ENCODE measurements at places on chromosomes 5 and 9.

GRCh38 chr5:77743181-77743580, 33.0 kb downstream of the TBCA start:
- no peak for DNase-seq

DNA sequence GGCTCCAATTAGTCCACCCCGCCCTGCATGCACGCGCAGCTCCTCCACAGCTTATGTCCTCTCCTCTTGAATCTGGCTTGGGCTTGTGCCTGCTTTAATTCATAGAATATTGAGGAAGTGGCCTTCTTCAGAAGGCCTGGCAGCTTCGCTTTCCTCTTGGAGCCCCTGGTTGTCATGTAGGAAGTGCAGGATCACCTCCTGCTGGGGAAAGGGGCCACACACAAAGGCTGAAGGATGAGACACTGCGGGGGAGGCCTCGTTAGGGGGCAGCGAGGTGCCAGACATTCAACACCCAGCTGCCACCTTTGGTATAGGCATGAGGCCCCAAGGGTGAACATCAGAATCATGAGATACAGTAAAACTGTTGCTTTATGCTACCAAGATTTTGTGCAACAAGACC, 2.7 kb upstream of the CNOT6 start:
- no peak for DNase-seq

DNA sequence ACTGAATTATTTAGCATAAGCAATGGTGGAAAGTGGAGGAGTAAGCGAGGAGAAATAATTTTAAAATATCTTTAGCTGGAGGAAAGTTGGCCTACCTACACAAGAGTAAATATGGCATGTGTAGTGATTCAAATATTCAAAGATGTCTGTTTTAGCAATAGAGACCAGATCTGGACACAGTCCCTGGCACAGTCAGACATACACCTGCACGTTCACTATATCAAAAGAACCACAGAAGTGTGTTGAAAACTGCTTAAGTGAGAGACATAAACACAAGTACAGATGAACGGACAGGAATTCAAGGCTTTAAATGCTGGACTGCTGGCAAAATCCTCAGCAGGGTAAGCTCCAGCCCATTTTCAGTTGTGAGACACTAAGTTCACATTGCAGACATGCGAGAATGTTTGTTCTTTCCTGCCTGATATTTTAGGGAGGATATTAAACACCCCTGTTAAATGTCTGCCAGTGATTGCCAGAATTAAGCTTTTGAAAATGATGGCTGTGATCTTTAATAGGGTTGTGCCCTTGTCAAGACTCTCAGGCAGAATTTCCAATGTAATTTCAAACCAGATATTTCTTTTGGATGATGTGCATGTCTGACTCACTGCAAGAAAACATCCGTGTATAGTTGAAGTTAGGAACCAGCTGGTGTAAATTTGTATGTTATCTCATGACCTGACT, 810.6 kb downstream of the TLE4 start:
- no peak for DNase-seq

GRCh38 chr5:54859316-54859715, 126.1 kb downstream of the ESM1 start:
- no peak for DNase-seq

GRCh38 chr5:6412811-6413210, 34.5 kb upstream of the MED10 start:
- no peak for DNase-seq

DNA sequence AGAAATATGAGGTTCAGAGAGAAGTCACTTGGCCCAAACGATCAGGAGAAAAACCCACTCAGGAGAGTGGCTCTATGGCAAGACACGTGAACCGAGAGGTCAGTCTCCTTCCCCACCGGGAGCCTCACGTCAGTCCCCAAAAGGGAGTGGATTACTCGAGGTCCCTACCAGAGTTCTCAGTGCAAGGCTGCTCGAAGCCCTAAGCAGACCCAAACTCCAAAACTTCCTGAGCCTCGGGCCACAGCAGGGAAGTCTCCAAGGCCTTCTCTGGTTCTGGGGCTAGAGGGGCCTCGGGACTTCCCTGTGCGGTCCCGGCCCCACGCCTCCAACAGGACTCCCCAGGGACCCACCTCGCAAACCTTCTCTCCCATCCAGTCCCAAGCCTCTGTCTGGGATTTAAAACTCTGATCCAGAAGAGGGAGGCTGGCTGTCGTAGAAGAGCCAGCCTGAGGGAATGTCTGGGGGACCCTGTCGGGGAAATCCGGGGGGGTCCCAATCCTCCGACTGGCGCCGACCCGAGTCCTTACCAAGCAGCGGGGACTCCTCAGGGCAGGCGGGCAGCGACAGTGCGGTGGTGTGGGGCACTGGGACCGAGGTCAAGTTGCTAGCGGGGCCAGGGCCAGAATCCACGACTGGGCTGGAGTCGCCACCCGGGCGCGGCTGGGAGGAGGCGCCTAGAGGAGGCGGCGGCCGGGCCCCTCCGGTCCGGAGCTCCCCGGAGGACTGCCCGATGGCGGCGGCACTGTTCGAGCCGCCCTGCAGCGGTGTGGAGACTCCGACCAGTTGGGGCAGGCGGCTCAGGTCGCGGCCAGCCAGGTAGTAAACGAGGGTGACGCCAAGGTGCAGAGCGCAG, 679 bp downstream of the B4GALT1 start:
- no peak for DNase-seq

DNA sequence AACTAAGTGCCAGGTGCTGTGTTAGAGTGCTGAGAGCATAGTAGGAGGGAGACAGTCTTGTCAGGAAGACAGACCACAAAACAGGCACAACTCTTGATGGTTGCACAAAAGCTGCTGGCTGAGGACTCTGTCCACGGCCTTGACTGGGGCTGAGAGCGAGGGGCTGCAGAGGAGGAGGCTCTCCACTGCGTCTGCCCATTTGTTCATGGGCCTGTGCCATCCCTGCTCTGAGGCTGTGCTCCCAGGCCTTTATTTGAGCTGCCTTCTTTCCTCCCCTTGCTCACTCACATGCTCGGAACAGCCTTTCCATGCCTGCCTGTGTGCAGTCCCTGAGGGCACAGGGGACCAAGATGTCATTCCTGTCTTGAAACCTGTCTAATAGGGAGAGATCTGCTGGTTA, 147.8 kb downstream of the CACNA1B start:
- DNase-seq, result no peak

DNA sequence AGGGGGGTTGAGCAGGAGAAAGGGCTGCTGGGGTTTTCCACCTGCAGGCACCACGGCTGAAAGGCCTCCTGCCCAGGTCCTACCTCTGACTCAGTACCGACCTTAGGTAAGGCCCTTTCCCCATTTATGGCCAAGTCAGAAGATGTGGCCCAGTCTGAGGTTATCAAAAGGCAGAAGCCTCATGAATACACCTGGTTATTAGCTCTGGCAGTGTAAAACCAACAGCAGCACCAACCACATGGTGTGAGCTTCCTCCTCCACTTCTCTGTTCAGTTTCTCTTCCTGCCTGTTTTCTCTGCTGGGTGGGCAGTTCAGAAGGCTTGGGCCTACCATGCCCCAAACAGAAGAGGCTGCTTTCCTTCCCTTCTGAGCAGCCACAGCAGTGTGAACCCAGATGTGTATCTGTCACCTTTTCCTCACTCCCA, 86.9 kb downstream of the UGCG start:
- DNase-seq, result no peak

DNA sequence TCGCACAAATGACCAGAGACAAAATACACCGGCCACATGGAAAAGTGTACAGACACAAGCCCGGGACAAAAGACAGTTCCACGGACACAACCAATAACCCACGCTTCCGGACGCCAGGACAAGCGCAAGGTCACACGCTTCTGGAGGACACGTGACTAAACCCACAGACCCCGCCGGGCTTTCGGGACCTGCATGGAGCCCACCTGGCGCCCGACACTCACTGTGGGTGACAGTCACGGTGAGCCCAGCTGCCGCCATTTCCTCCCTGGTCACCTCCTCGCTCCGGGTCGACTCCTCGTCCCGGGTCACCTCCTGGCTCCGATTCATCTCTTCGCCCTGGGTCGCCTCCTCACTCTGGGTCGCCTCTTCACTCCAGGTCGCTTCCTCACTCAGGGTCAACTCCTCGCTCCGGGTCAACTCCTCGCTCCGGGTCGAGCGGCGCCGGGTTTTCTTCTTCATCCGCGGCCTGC, 470 bp downstream of the BAG1 start:
- DNase-seq, result no peak

- no peak for DNase-seq
Measured at GRCh38 chr9:123438821-123439220, 82.8 kb downstream of the CRB2 start.

DNA sequence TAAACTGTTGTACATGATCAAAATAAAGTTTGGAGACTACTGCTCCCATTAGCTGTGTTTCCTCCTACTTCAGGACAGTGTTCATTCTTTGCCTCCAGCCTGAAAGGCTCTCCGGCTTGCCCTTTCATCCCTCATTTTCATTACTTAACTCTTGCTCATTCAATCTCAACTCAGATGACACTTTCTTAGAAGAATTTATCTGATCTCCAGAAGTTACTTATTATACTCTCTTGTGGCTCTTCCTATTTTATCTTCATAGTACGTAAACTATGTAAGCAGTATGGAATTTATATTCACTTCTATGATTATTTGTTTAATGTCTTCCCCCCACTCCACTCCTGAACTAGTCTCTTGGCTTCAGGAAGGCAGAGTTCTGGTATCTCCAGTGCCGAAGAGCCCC, 1737.9 kb upstream of the C9orf72 start:
- no peak for DNase-seq

DNA sequence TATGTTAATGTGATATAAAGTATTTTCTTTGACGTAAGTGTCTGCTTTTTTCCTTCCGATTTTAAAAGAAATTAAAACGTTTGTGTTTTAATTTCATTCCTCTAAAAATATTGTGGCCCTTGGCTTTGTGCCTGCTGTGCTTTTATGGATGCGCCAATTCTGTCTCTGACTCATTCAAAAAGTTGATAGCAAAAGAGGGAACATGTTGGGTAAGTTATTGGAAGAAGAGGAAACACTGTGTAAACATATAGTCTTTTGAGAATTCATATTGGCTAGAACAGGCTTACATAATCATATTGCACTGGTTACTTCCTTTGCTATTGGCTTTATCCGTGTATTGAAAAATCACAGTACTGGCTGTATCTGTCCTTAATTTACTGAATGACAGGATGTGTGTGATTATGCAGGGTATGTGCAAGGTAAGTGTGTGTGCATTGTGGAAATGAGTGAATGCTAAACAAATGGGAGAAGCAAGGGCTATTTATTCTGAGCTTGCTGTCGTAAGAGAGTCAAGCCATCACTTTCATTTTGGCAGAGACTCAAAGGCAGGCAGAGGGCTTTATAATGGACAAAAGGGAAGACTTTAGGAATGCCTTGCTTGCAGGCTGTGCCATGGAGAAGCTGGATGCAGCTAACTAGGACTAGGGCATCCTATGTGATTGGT, 67.8 kb downstream of the SGCD start:
- DNase-seq, result no peak

- DNase-seq, result no peak
Measured at GRCh38 chr5:32302835-32303754, 9.6 kb downstream of the MTMR12 start.

- DNase-seq, result no peak
Measured at GRCh38 chr9:115674091-115674490, 479.5 kb upstream of the PAPPA start.
